ENCODE measurements at places on chromosomes 2 and 18.

GRCh38 chr2:196176142-196176738 lies 4.9 kb upstream of the STK17B start:
- no peak for DNase-seq

GRCh38 chr2:177298191-177298590 lies 33.7 kb upstream of the NFE2L2 start:
- DNase-seq: no peak

DNA sequence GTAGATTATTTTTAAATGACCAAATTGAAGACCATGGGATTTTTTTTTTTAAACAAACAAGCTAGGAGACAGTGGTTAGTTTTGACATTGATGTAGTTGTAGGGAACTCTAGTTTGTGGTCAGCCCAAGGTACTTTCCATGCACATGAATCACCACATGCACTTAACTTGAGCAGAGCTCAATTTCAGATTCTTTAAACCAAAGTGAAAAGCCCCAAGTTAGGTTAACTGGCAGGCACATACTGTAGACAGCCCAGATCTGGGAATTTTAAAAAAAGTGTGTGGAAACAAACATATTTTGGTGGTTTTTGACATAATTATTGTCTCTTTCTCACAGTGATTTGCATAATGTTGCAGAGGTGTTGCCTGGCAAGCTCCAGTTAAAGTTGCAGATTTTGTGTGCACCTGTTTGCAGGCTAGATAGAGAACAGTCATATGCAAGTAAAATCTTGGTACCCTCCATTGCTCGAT lies 88.4 kb downstream of the BCL2L11 start:
- no peak for DNase-seq

- no peak for DNase-seq
Observed at GRCh38 chr2:37870829-37871228, 54.3 kb upstream of the RMDN2 start.

- DNase-seq: peak; percentile 8
Observed at GRCh38 chr2:23412556-23413155, 27.7 kb downstream of the KLHL29 start.

GRCh38 chr2:126914811-126915500 lies 16.3 kb downstream of the TEX51 start:
- no peak for DNase-seq

DNA sequence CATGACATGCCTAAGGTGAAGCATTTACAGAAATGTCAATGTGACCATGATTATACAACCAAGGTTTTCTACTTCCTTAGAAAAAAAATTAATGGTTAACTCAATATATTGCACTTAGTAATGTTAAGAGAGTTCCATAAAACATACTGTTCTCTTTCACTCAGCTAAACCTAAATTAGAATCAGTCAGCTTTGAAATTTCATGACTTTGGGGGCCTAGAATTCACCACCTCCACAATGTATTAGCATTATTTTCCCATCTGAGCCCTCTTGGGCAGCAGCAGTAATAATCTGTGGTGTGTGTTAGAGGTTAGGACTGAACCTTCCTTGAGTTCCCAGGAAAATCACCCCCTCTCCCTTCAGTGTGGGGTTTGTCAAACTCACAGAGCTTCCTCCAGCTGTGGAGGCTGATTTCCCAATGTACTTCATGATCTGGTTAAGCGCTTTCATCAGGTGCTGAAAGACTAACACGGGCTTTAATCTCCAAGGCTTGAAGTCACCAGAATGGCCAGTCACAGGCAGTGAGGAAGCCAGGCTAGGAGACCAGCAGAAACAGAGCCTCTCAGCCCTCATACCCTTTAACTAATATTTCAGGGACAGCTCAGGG lies 7.1 kb upstream of the UPP2 start:
- DNase-seq: peak; percentile 31

GRCh38 chr2:151395509-151396374 lies 14.0 kb upstream of the RIF1 start:
- DNase-seq: no peak

DNA sequence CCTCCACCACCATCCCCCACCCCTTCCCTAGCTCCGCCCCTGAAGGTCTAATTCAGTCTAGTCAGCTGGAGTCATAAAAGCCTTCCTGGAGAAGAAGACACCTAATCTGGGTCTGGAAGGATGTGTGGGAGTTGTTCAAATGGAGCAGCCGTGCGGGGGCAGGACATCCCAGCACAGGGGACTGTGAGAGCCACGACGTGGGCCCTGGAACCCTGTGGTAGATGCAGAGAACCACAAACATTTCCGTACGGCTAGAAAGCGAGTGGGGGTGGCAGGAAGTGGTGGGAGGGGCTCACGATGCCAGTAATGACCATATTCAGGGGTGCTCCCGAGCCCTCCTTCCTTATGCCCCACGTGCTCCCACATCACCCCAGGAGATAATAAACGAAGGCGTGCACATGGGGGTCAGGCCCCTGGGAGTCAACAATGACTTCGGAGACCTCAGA lies 20.9 kb upstream of the COL6A3 start:
- DNase-seq: no peak

DNA sequence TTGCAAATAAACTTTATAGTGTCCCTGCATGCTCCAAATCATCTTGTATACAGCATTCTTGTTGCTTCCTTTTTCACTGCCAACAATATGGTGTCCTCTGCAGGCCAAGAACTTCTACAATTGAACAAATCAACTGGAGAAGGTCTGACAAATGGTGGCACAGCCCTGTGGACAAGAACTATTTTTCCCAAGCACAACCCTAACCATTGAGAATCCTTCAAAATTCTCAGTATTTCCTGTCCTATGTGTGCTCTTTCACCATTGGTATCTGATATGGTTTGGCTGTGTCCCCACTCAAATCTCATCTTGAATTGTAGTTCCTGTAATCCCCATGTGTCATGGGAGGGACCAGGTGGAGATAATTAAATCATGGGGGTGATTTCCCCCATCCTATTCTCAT lies 865.1 kb upstream of the ACVR2A start:
- no peak for DNase-seq

- no peak for DNase-seq
Observed at GRCh38 chr2:62459106-62459505, 46.9 kb downstream of the TMEM17 start.

- DNase-seq: no peak
Observed at GRCh38 chr2:44570271-44570670, 208.5 kb downstream of the CAMKMT start.

GRCh38 chr18:3703732-3704176 lies 253.8 kb downstream of the TGIF1 start:
- DNase-seq: peak; percentile 72

DNA sequence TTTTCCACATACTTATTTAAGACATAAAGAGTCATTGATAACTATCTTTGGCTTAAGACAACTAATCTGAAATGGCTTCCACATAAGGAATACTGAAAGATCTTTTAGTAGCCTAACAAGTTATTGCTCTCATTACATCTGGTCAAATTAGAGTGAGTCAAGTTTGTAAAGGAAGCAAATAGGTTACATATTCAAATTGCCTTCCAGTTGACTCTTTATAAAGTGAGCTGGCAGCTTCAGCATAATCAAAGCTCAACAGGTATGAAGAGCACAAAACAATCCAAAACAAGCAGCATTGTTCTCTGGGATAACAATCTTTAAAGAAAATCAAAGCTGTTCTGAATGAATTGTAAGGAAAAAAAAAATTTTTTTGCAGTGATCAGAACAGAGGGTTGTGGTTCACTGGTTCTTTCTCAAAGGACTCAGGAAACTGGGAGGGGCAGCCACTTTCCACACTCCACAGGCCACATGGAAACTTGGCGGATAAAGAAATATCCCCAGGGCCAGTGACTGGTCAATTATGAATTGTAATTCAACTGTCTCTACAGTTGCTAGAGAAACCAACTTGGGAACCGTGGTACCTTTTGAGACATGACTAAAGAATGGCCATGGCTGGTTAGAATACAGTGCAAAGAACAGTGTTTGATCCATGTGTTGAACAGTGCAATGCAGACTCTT lies 369.3 kb upstream of the KCNH7 start:
- no peak for DNase-seq

DNA sequence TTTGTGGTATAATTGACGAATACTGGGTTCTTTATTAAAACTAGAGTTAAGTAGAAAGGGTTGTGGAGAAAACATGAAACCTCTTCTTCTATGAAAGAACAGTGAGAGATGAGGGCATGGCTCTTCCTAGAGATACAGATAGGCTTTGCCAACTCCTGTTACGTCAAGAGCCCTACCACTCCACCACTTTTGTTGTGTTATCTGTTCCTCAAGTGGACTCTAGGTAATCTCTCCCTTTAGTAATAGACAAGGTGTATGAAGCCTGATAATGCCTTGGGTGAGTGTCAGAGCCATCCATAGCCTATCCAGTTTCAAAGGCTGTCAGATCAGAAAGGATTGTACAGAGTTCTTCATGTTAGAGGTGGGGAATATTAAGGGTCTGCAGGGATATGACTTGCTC lies 176.4 kb downstream of the SETBP1 start:
- no peak for DNase-seq

- no peak for DNase-seq
Observed at GRCh38 chr2:169572821-169573159, 875 bp downstream of the FASTKD1 start.

DNA sequence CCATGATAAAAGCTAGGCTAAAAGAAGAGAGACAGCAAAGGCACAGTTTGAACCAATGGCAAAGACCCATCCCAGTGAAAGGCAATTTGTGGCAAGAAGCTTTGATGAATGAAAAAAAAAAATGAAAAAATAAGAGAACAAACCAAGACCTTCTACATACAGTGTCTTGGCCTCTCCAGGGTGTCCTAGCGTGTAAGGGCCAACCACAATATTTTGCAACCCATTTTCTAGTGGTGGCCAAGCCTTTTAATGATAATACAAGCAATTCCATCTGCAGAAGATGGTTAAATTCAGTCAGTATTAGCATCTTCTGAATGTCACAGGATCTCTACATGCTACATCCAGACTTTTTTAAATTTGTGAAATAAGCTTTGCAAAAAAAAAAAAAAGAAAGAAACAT lies 270.4 kb downstream of the LRATD1 start:
- no peak for DNase-seq

DNA sequence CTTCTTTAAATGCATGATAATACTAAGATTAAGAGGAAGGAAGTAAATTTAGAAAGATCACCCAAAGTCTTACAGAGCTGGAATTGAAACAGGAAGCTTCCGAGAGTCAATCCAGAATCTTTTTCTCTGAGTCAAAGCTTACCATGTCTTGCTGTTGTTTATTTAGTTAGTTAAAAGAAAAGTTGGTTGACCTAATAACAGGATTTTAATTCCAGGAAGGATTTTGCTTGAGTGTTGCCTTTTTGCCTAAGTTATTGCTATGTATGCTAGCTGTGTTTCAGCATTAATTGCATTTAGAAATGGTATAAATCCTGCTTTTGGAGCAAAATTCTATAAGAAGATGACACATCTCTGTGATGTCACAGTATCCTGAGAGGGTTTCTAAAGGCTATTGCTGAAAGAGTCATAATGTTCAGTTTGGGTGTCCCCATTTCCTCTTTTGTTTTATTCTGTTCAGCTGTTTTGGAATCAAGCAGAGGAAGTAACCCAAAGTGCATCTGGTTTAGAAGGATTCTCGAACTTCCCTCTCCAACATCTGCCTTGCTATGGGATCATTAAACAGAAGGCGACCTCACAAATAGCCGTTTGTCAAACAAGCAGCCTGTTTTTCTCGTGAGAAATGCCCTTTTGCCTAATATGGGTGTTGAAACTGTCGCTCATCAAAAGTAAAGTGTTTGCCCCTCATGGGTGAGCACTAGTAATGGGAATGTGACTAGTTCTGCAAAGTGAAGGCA lies 271.5 kb upstream of the MMADHC start:
- DNase-seq: no peak

DNA sequence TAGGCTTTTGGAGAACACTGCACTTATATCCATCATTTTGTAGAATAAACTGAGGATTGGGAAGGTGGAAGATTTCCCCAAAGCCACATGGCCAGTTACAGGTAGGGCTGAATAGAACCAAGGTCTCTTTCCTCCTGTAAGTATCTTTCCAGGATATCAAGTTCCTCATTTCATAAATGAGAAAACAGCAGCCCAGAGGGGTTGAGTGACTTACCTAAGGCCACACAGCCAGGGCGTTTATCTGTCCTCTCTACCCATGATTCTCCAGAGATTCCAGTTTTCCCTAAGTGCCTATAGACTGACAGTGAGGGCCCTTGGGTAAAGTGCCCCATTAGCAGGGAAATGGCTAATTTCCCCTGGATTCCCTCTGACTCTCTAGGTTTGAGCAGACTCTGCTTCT lies 132.3 kb upstream of the SKOR2 start:
- no peak for DNase-seq

DNA sequence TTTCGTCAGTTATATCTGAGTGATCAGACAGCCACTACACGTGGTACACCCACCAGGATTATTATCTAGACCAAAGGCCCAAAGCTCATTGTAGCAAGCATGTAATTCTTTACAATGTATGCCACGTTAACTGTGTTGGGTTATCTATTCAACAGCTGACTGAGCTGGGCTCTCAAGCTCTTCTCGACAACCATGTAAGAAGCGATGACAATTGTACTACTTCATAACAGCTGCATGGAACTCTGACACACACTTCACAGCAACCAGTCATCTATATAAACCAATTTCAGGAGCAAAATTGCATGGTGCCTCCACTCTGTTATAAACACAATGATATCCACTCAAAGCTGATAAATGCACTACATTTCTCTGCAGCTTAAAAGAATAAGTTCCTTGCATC lies 701.8 kb downstream of the NR4A2 start:
- DNase-seq: no peak

GRCh38 chr2:85684806-85685205 lies 9.4 kb upstream of the GNLY start:
- DNase-seq: no peak

- no peak for DNase-seq
Observed at GRCh38 chr2:227447606-227448005, 24.4 kb upstream of the AGFG1 start.

- no peak for DNase-seq
Observed at GRCh38 chr2:230218421-230218820, 1.4 kb downstream of the SP110 start.

DNA sequence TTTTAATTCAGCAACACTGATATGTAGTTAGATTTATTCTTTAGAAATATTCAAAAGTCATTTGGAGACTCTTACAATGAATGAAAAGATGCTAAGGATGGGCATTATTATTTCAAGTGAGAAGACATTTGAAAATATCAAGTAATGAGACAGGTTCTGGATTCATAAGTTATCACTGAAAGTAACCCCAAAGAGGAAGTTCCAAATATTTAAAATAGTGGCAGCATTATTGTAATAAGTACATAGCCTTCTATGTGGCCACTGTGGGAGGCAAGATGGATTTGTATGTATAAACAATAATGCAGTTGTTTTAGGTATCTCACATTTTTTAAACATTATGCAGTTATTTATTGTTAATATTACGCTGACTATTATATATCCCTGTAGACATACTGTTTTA lies 29.7 kb downstream of the ZC3H6 start:
- no peak for DNase-seq

DNA sequence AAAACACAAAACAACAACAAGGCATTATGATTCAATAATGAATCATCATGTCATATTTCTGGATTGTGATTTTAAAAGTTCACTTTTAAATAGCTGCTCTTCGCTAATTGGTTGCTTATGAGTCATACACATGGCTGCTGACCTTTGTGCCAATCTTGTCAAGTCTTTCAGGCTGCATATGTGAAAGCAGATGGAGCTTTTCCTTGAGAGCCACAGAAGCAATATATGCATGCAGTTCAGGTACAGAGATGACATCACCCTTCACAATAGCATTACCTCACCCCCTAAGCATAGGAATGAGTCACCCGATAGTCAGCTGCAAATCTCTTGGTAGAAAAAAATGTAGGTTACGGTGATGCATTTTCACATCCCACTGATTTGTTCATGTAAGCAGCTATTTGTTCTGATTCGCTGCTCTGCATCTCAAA lies 27.2 kb downstream of the EIF2AK3 start:
- DNase-seq: peak; percentile 85

GRCh38 chr2:38528008-38528442 lies 74.7 kb downstream of the HNRNPLL start:
- DNase-seq: peak; percentile 40

Data from LoVo (cell line).